Stimulated activated CD4-positive, alpha-beta T cell treated with anti-CD3 and anti-CD28 coated beads, Interleukin-1b, Interleukin-23, amount 100 ng/mL, for 1 hour (primary cell): ENCODE measurements at places on chromosomes 2 and 18.

GRCh38 chr2:85318222-85319074 is 9.3 kb downstream of the TGOLN2 start:
- no peak for DNase-seq

DNA sequence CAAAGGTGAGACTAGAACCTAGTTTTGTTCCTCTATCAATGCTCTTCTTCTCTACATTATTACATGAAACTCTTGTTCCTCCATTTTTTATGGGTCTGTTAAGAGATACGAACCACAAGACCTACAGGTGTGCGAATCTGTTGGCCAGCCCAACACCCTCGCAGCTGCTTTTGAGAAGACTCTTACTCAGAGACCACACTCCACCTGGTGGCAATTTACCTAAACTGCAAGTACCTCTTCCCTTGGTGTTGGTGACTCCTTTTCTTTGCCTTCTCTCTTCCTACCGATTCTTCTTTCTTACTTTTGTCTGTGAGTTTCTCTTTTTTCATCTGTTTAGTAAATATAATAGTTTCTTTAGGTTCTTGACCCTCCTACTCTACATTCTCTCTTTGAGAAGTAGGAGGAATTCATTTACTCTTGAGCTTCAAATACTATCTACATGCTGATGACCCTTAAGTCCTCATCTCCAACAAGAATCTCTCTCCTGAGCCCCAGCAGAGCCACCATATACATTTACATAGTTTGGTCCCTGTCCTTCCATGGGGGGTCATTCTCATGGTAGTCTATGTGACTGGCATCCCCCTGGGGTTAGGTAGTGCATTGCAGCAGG is 81.8 kb upstream of the GAREM1 start:
- DNase-seq, result peak; percentile 24

GRCh38 chr2:192604295-192604694 is 409.6 kb upstream of the TMEFF2 start:
- no peak for DNase-seq

DNA sequence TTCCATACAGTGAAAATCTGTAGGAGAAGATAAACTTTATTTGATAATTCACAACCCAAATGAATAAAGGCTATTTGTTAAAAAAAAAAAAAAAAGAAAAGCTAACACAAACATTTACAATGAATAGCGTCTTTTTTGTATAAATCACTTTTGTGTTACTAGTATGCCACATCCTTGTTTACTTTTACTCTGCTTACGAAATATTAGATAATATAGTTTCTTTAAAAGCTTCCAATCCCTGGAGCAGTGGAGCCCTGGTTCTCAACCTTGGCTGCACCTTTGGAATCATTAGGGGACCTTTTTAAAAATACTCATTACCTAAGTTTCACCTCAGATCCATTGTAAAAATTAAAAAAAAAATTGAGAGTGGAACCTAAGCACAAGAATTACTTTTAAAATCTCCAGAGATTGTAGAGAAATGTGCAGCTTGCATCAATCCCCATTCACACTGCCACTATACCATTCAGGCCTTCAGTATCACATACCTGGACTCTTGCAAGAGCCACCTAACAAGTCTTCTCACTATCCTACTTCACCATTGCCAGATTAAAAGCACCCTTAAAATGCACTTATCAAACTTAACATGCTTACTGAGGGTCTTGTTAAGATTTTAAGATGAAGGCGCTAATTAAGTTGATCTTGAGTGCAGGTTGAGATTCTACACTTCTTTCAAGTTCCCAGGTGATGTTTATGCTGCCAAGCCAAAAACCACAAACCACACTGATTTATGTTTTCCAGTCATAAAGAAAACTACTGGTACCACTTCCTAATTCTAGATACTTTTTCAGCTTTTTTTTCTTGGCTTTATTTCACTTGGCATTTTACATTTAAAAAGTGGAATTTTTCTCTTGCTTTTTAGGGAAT is 59.7 kb upstream of the ZC3H15 start:
- no peak for DNase-seq

DNA sequence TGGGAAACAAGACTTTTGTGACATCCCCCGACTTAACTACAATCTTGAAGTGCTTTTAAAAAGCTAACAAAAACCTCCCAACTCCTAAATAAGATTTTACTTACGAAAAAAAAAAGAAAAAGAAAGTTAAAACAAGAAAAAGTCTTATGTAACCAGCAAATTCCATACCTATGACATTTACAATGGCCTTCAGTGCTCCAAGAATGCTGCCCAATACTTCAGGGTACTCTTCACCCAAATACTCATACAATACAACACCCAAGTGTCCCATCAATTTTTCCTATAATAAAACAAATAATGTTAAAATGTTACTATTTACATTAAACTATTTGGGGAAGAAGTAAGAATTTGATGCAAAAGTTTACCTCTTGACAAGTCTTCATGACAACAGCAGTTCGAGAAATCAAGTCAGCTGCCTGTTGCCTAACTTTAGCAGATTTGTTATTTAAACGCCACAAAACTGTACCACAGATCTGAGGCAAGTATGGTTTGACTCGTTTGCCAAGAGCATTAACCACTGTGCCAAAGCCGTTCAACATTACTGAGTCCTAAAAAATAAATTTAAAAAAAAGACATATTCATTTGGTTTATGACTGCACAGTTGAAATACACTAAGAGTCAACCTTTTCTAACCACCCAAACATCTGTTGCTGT is 34.8 kb downstream of the SF3B1 start:
- no peak for DNase-seq

GRCh38 chr18:69935319-69936190 is 12.1 kb downstream of the CD226 start:
- peak; percentile 58 for DNase-seq
